ENCODE measurements at places on chromosomes 7 and 10.

DNA sequence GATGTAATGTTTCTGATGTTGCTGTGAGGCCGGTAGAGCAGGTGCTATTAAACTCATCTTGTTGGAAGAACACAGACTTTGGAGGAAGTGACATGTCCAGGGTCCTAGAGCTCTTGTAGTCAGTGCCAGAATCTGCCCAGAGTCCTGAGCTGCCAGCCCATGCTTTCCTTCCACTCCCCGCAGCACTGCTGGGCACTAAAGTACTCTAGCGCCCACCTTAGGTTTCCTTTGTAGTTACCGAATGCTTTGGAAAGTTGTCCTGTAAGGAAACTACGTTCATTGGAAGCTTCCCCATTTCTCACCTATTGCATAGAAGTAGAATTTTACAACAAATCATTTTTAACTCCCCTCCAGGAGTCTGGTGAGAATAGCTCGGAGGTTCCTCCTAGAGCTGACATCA is 11.0 kb downstream of the ZNF862 start:
- DNase-seq = no peak

DNA sequence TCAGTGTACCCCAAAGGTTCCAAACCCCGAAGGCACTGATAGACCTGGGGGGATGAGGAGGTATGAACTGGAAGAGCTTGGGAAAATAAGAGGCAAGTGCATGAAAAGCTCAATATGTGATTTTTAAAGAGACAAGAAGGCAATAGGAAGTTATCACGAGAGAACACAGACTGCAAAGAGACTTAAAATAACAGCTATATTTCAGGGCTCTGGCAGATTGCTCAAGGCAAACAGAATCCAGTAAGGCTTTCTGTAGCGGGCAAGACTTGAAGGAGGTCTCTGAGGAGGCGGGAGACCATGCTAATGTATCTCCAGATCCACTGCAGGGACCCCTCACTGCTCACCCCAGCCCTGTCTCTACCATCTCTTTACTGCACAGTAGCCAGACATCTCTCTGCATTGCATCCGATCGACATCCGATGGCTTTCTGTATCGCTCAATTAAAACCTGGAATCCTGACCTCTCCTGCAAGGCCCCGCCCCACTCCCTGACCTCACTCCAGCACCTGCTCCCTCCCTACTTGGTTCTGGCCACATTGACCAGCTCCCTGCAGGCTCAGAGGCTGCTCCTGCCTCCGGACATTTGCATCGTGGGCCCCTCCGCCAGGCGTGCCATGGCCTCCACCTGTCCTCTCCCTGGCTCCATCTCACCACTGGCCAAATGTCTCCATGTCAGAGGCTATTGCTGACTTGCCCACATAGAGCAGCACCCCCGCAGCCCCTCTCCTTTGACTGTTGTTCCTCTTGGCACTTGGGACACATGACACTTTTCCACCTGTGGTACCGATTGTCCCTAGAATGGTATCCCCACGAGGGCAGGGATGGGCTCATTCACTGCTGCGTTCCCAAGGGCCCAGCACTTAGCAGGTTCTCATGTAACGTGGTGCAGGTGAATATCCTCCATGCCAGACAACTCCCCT is 118.0 kb downstream of the PRKAG2 start:
- no peak for DNase-seq

DNA sequence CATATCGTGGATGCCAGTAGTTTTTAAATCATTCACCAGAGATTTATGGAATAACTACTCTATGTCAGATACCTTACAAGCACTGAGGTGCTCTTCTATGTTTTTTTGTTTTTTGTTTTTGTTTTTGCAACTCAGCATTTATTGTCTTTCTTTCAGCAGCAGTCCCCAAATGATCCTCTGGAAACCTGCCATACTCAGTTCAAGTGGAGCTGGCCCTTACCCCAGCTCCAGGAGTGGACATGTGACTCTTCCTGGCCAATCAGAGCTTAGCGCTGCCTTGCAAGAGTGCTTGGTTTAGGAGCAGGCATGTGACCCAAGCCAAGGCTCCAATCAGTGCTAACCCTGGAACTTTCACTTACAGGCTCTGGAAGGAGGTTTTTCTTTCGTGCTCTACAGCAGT is 356.6 kb upstream of the ZMIZ1 start:
- DNase-seq = no peak

- DNase-seq = peak; percentile 7
Observed at GRCh38 chr10:76509446-76509845, 1078.0 kb downstream of the LRMDA start.

GRCh38 chr7:122726881-122727280 is 24.2 kb upstream of the RNF148 start:
- no peak for DNase-seq

GRCh38 chr10:121788717-121789116 is 139.1 kb downstream of the ATE1 start:
- no peak for DNase-seq
